ENCODE measurements at places on chromosomes 11 and 22.

GRCh38 chr22:43442386-43443151 is 30.8 kb downstream of the MPPED1 start:
- DNase-seq: no peak

DNA sequence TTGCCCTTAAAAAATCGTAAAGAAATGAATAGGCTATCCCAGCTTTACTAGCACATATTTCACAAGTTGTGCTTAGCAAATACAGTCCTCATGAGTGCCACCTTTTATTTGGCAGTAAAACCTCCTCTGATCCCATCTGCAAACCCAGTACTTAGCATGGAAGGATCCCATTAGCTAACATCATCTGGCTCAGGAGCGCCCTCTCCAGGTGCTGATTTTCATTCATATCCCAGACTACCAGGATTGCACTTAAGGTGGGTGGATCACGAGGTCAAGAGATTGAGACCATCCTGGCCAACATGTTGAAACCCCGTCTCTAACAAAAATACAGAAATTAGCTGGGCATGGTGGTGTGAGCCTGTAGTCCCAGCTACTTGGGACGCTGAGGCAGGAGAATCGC is 76.1 kb upstream of the PAX6 start:
- DNase-seq: peak; percentile 5

- DNase-seq: no peak
These were observed 36.5 kb downstream of the TOM1 start for GRCh38 chr22:35335936-35336781.

DNA sequence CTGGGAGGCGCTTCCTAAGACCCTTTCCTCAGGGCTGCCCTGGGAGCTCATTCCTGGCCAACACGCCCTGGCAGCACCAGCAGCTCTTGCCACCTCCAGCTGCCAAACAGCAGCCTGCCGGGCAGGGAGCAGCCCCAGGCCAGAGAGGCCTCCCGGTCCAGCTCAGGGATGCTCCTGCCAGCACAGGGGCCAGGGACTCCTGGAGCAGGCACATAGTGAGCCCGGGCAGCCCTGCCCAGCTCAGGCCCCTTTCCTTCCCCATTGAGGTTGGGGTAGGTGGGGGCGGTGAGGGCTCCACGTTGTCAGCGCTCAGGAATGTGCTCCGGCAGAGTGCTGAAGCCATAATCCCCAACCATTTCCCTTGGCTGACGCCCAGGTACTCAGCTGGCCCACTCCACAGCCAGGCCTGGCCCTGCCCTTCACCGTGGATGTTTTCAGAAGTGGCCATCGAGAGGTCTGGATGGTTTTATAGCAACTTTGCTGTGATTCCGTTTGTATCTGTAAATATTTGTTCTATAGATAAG is 7.6 kb downstream of the SLC39A13 start:
- DNase-seq: no peak

DNA sequence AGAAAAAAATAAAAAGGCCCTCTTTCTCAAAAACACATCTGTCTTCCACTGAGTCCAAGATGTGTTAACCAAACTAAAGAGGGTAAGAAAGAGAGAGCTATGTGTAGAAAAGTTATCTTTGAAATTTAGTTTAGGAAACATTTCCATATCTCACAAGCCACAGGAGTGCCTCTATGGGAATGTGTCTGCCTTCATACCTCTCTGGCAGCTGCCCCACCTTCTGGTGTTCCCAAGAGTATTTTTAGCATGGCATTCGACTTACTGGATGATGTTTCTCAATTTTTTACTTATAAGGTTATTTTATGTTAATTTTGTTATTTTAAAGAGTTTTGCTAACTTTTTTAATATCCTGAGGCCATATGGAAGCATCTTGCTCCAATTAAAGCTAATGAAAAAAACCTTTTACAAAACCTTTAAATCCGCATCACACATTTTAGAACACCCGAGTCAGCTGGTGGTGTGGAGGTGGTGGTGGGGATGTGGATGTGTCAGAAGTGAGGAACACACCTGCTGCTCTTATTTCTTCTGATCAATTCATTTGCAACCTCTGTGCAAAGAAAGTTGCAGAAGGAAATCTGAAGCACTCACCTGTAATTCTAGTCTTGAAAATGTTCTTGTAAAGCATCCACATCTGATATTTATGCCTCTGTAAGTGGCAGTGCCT is 112.2 kb downstream of the NCAM1 start:
- DNase-seq: no peak

DNA sequence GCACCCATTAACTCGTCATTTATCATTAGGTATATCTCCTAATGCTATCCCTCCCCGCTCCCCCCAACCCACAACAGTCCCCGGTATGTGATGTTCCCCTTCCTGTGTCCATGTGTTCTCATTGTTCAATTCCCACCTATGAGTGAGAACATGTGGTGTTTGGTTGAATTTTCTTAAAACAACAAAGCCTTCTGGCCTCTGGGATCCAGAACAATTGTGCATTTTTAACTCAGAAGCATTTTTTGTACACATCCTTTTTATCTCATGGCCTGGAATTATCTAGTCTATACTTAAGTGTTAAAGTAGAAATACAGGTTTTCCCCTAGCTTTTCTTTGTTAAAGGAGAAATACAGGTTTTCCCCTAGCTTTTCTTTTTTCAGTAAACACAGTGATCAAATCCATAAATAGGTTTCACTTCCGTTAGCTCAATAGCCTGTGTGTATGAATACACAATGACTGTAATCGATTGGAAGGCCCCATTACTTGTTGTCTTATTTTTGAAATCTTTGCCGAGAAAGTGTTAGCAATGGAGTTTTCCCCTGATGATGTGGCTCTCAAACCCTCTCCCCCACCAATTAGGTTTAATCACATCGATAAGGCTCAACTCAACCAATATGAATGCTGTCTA is 125.6 kb upstream of the PITPNB start:
- DNase-seq: no peak

GRCh38 chr22:26432619-26433311 is 3.7 kb downstream of the ASPHD2 start:
- DNase-seq: no peak

DNA sequence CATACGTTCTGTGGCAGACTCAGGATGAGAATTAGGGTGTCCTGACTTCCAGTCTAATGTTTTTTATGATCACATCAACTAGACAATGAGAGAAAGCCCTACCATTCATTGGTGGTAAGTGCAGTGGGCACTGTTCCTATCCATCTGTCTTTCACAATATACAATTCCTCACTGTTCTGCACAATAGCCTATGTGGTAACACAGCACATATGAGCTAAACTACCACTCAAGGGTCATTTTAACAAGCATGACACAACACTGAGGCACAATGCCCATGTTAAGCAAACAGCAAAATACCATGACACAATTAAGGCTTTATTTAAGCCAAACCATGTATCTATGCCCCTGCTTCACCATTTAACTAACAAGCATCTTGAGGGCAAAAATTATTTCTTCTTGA is 52.3 kb downstream of the SIK3 start:
- no peak for DNase-seq

DNA sequence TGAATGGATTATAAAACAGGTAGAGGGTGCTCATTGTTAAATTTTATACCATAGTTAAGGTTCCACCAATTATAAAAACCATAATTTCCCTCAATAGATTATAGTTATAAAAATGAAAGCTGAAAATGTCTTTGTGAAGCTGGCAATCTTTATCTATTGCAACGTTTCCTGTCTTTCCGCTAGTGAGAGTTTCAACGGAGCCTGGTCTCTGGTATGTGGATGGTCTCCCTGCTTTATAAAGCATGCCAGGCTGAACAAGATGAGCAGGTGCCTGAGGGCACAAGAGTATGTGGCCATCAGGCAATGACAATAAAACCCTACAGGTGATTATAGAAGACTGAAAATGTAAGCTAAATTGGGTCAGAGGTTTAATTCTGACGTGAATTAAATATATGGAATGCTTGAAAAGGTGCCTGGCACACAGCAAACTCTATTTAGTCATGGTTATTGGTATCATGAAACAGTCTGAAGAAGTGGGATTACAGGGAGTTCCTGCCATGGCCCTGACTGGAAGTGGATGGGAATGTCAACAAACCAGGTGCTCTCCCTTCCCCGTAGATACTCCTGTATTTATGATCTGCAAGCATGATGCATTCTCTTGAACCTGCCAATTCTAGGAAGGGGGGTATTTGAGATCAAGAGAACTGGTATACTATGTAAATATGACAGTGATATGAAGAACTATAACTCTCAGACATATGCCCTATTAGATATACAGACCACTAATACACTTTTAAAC is 115.7 kb downstream of the ENTHD1 start:
- DNase-seq: no peak

DNA sequence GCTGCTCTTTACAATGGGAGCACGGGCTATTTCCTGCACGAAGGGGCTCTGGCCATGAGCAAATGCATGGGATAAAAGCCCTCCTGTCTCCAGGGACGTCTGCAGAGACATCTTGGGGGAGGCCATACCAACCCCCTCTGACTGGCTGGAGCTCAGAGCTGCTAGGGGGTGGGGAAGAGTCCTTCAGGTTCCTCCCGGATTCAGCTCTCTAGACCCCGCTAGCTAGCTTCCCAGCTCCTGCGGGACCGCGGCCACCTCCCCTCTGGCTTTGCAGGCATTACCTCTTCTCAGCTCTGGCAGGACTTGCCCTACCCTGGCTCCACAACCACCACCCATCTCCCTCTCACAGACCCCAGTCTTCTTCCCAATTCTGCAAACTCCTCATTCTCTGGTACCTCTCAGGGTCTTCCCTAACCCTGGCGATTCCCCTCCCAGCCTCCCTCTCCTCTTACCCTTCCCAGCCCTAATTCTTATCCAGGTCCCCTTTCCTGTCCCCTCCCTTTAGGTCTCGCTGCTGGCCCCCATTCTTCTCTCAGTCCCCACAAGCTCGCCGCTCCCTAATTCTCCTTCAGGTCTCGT is 802 bp downstream of the SYT13 start:
- no peak for DNase-seq

DNA sequence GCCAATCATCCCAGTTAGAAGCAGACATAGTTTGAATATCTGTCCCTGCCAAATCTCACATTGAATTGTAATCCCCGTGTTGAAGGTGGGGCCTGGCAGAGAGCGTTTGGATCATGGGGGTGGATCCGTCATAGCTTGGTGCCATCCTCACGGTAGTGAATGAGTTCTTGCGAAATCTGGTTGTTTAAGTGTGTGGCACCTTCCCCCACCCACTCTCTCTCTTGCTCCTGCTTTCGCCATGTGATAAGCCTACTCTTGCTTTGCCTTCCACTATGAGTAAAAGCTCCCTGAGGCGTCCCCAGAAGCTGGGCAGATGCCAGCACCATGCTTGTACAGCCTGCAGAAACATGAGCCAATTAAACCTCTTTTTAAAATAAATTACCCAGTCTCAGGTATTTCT is 5.0 kb upstream of the CCDC81 start:
- no peak for DNase-seq

Data from activated naive CD8-positive, alpha-beta T cell treated with anti-CD3 and anti-CD28 coated beads, Interleukin-2, amount 50 U/mL, for 24 hours (primary cell).